ENCODE measurements at places on chromosomes 3 and 15. TPM values are rescaled to one million over a fixed set of nuclear protein-coding genes. Genes with fewer than 3 reads are reported as not detected.

PCLAF gene
- 34.2 TPM for total RNA-seq

ITIH4 gene
- 0.28 TPM for total RNA-seq

DNAH12 gene
- total RNA-seq, result under 0.01 TPM

LYSMD2 gene
- total RNA-seq, result 7.2 TPM

DNA sequence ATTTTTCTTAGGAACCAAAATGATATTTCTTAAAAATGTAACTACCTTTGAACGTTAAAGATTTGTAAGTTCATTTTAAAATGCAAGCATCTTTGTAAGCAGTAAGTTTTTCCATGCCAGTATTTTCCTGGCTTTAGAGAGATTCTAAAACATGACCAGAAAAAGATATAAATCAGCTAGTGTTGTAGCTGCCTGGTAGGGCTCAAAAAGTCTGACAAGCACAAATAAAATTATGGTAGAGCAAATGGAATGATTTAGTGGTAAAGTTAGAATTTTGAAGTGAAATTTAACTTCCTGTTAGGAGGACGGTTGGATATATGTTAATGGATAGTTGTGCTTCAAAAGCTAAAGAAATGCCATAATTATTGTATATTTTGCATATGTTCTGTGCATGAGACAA, 29.7 kb downstream of the GABRR3 start:
- DNase-seq, result no peak

Data from IMR-90 (cell line).